ENCODE measurements at places on chromosomes 5 and 9.

- DNase-seq: no peak
Measured at GRCh38 chr9:76082057-76082456, 191.6 kb downstream of the PCSK5 start.

- no peak for DNase-seq
Measured at GRCh38 chr5:172523146-172523745, 68.9 kb upstream of the SH3PXD2B start.

GRCh38 chr5:134130239-134130945 lies 15.9 kb downstream of the TCF7 start:
- no peak for DNase-seq

GRCh38 chr5:36359267-36359666 lies 57.6 kb upstream of the RANBP3L start:
- no peak for DNase-seq

DNA sequence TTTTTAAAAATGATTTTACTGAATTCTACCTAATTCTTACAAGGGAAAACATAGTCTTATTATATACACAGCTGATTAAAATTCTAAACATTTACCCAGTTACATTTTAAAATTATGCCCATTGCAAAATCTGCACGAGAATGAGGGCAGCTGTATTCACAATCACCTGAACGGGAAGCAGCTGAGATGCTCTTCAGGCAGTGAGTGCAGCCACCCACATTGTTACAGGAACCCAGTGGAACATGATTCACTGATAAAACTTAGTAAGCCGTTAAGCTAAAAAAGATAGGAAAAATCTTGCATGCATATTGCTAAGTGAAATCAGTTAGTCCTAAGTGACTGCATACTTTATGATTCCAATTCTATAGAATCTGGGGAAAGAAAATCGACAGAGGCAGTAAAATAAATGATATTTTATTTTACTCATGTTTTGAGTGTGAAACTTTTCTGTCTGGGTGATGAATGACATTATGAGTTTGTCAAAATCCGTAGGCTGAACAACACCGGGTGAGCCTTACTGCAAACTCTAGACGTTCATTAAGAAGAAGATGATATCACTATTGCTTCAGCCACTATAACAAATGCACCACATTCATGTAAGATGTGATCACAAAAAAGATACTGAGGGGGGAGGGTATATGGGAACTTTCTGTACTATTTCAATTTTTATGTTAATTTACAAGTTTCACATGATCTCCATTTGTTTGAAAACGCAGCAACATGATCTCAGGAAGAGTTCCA lies 39.1 kb upstream of the FLT4 start:
- DNase-seq: no peak

- DNase-seq: no peak
Measured at GRCh38 chr5:14429101-14430050, 152.2 kb upstream of the OTULINL start.

GRCh38 chr5:169812786-169813185 lies 167.5 kb downstream of the INSYN2B start:
- no peak for DNase-seq

GRCh38 chr5:80093796-80094195 lies 58.6 kb downstream of the THBS4 start:
- DNase-seq: no peak

DNA sequence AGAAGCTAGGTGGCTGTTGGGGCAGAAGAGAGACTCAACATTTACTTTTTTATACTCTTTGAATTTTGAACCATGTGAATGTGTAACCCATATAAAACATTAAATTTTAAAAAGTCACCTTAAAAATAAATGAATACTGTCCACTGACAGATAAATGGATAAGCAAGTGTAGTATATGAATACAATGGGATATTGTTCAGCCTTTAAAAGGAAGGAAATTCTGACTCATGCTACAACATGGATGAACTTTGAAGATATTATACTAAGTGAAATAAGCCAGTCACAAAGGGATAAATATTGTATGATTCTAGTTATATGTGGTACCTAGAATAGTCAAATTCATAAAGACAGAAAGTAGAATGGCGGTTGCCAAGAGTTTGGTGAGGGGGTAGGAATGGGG lies 113.9 kb downstream of the TMEM174 start:
- no peak for DNase-seq

DNA sequence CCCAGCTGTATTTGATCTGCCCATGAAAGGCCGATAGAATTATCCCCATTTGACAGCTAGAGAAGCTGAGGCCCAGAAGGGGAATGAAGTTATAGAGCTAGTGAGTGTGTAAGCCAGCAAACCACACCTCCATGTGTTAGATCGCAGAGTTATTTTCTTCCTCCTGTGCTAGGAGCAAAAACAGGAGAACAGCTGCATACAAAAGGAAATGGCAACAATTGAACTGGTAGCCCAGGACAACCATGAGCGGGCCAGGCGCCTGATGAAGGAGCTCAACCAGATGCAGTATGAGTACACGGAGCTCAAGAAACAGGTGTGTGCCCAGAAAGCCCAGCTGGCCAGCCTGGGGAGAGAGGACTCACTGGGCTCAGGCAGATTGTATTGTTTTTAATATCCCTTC lies 30.4 kb downstream of the RAB14 start:
- no peak for DNase-seq

DNA sequence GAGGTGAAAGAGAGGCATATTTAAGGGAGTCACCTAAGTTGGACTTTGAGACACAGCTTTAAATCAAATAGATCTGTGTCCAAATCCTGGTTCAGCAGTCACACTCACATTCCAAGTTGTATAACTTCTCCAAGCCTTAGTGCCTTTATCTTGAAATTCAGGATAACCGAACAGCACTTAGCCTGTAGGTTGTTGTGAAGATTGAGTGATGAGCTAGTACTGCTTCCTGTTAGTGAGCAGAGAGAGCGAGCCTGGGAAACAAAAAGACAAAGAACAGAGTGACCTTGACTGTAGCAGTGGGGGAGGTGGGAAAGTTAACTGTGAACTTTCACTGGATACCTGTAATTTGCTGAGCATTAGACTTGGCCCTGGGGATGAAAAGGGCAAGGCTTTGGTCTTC lies 22.4 kb downstream of the MAML1 start:
- no peak for DNase-seq

- DNase-seq: no peak
Measured at GRCh38 chr5:67465537-67466207, 269.1 kb upstream of the CD180 start.

- DNase-seq: peak; percentile 64
Measured at GRCh38 chr5:170633235-170634081, 129.6 kb downstream of the KCNIP1 start.

GRCh38 chr5:118956727-118957126 lies 31.6 kb downstream of the DTWD2 start:
- DNase-seq: no peak

DNA sequence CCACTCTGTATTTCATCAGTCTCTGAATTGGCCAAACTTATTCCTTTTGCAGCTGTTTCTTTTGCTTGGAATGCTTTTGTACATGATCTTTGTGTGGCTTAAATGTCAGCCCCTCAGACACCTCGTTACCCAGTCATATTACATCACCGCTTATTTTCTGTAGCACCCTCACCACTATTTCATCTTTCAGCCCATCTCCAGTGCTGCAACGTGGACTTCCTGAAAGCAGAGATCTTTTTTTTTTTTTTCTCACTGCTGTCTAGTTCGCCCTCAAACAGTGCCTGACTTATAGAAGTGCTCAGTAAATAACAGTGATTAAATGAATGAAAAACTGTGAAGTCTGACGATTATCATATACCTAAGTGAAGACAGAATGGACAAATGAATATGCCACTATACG lies 835 bp downstream of the SRA1 start:
- no peak for DNase-seq

GRCh38 chr5:27234916-27235315 lies 196.5 kb upstream of the CDH9 start:
- DNase-seq: no peak
